Right hindlimb (tissue), 1 donor: ENCODE measurements at places on chromosomes 3 and 15.
A peak's percentile ranks its signal among the peaks of the same experiment; 100 is the strongest.

- DNase-seq: no peak
Observed at GRCh38 chr3:36679384-36680200, 84.8 kb downstream of the DCLK3 start.

DNA sequence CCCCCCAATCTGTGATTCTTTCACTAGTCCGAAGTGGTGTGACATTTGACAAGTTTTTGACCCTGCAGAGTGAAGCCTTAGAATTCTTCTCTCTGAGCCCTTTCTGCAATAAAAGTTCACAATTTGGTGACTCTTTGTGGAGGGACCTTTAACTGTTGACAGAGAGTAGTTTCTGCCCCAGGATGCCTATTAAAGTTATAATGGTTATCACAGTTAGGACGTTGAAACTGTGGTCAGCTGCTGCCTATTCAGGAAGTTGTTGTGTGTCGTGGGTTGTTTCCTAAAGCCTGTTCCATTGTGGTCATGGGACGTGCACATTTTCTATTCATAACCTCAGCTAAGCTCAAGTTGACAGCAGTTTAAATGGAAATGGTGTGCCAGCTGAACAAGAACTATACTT, 274.5 kb downstream of the NEK10 start:
- DNase-seq: no peak

GRCh38 chr15:91635080-91635479, 218.4 kb upstream of the SLCO3A1 start:
- DNase-seq: no peak

DNA sequence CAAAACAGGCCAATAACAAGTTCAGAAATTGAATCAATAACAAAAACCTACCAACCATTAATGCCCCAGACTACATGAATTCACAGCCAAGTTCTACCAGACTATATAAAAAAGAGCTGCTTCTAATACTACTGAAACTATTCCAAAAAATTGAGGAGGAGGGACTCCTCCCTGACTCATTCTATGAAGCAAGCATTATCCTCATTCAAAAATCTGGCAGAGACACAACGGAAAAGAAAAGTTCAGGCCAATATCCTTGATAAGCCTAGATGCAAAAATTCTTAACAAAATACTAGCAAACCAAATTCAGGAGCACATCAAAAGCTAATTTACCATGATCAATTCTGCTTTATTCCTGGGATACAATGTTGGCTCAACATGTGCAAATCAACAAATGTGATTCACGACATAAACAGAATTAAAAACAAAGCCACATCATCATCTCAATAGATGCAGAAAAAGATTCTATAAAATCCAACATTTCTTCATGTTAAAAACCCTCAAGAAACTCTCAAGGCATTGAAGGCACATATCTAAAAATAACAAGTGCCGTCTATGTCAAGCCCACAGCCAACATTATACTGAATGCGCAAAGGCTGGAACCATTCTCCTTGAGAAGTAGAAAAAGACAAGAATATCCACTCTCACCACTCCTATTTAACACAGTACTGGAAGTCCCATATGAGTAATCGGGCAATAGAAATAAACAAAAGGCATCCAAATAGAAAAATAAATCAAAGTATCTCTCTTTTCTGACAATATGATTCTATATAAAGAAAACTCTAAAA, 573.6 kb upstream of the GRM7 start:
- DNase-seq: no peak

DNA sequence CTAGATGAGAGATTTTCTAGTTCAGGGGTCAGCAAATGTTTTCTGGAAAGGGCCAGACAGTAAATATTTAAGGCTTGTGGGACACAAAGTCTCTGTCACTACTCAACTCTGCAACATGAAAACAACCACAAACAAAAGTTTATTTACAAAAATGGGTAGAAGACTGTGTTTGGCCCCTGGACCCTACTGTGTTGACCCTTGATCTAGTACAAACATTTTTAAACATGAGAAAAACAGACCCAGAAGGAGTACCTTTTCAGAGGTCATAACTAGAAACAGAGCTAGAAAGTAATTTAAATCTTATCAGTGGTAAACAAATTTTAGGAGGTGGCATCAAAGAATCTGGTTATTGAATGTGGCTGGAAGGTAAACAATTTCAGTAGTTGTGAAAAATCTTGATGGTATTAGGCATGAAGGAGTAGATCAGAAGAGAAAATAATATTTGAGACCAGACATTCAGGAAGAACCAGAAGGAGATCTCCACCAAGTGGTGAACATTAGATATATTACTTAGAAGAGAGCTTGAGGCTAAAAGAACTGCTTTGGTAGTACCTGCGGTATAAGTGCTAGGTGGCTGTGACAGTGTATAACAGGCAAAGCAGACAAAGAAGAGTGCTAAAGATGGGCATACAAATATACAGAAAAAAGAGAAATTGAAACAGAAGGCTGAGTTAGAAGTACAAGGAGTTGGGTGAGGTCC, 101.7 kb downstream of the NR1I2 start:
- no peak for DNase-seq

DNA sequence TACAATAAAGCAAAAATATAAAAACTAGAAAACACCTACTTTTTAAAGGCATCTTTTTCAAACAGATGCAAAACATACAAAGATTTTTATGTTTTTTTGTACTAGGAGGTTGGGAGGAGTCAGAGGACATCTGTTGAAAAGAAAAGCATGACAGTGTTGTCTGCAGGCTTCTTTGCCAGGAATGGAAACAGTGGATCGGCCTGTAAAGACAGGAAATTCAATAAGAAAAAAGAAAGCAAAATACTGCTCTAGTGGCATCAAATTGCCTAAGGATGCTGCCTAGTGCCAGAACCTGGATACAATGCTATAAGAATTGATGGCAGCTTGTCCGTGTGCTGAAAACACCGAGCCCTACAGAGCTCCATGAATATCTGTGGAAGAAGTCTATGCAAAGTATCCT, 69.9 kb downstream of the TBC1D5 start:
- DNase-seq: peak; percentile 38

DNA sequence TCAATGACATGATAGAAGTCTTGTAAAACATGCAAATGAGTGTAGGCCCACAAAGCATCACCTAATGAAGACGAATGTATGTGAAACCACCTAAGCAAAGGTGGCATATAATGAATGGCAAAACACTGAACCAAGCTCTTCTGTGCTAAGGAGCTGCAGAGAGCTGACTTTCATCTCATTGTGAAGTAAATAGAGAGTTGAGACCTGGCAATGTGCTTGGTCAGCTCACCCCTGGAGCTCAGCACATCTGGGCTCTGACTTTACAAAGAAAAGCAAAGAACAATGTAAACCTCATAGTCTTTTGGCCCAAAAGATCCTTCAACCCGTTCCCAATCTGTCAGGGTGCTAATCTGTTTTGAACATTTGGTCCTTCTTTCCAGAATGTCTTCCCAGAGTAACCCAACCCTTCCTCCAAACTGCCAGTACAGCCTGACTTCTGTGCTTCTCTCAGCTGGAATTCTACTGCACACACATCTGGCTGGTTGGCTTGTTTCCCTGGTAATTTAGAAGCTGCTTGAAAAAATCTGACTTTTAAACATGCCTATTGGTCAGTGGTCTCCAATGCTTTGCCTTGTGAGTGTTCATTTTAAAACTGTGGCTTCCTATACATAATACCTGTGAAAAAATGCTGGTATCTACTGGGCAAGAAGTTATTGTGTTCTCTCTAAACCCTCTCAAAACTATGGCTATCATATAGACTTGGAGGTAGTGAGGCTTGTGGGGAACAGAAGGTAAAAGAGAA, 101.7 kb downstream of the CD200R1L start:
- peak; percentile 77 for DNase-seq

GRCh38 chr15:25055356-25056068, 100.7 kb downstream of the SNRPN start:
- no peak for DNase-seq

DNA sequence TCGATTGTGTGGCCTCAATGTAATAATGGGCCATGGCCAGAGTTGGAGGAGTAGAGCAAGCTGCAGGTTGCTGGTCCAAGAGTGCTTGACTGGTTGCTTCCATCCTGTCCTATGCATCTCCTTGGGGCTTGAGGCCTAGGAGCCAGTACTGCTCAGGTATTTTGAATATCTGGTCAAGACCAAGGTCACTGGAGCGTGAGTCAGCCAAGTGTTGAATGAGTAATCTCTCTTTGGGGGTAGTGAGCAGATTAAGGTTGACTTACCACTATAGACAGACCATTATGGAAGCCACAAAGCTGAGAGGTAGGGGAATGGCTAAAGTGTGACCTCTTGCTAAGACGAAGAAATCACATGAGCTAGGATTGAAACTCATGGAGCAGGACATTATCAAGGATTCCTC, 9.4 kb upstream of the PARP6 start:
- DNase-seq: no peak

GRCh38 chr3:41893977-41894376, 67.9 kb downstream of the ULK4 start:
- DNase-seq: no peak

- DNase-seq: no peak
Observed at GRCh38 chr3:12932347-12932746, 91.0 kb upstream of the RPL32 start.

DNA sequence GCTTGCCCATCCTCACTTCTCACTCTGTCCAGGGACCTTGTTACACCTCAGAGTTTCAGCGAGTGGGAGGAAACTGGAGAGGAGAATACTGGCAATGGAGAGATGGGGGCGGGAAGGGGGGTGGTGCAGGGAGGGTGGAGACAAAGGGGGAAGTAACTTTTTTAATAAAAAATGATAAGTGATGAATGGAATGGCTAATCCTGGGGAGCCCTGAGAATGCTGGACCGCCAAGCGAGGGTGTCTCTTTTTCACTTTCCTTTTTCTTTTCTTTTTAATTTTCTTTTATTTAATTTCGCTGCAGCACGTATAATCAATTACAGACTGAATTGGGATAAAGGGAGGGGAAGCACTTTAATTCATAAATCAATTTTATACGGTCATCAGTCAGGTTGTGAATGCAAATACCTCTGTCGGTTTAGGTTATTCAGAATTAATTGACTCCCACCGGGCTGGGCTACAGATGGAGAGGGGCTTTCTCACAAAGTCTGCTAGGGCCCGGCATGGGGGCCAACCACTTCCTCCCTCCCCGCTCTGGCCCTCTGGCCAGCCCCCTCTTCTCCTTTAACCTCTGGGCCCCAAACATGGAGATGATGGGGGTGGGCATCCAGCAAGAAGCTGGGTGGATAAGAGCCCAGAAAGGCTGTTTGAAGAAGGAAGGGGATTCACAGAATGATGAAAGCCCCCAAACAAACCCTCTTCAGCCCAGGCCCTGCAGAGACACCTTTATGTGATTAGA, 106.8 kb upstream of the BOC start:
- no peak for DNase-seq

DNA sequence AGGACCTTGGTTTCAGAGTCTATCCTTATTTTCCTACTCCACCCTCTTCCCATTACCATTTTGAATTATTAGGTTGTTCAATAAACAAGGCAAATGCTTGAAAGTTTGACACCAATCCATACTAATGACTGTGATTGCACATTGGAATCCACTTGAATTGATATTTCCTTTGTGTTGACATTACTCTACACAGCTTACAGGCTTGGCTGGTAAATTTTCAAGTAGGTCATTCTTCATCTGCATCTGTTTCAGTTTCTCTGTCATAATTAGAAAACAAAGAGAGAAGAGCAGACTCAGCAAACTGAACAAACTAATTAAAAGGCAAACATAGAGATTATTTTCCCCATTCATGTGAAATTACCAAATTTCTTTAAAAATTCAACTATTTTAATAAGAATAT, 732.9 kb upstream of the BCHE start:
- no peak for DNase-seq

- DNase-seq: peak; percentile 23
Observed at GRCh38 chr3:31092748-31093589, 198.5 kb upstream of the GADL1 start.
